ENCODE measurements at places on chromosomes 2 and 18.

GRCh38 chr2:164060031-164060430 is 324.2 kb upstream of the FIGN start:
- no peak for DNase-seq

GRCh38 chr2:64398516-64399129 is 55.3 kb upstream of the LGALSL start:
- DNase-seq: no peak

DNA sequence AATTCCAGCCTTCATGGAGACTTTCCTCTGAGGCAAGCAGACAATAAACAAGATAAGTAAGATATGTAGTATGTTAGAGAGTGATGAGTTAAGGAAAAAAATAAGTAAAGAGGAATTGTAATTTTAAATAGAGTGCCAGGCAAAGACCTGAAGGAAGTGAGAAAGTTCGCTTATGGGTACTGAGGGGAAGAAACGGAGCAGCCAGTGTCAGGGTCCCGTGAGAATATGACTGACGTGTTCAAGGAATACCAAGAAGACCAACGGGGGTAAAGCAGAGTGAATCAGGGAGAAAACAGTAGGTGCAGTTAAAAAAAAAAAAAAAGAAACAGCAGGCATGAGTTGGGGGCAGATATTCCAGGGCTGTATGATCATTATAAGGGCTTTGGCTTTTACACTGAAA is 45.1 kb downstream of the ARHGEF33 start:
- DNase-seq: no peak

DNA sequence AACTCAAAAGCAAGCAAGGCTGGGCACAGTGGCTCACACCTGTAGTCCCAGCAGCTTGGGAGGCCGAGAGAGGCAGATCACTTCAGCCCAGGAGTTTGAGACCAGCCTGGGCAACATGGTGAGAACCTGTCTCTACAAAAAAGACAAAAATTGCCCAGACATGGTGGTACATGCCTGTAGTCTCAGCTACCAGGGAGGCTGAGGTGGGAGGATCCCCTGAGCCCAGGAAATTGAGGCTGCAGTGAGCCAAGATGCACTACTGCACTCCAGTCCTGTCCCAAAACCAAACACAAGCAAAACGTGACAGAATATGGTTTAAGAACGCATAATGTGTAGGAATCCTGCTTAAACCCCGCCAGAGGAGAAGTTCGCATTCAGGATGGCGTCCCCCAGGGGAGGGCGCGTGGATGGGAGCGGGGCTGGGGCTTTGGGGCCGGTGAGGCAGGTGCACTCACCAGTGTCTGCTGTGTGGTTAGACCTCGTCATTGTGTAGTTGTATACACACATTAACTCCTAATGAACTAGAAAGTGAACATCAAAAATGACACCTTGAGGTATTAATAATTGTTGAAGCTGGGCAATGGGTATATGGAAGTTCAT is 5.4 kb downstream of the COLEC11 start:
- DNase-seq: no peak

DNA sequence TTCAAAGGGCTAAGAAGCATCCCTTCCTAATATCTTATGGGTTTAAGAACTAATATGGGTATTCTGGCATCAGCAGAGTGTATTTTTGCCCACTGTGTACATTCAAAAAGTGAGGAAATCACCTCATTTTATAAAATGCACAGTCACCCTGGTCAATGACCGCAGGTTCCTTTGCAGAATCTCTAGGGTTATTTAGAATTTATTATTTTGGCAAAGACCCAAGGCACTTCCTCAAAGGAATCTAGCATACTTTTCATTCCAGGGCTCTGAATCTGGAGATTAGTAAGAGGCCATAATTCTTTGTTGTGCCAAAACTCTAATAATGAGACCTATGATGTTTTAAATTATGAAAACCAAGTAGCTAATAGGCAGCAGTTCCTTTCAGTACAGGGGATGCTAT is 27.2 kb upstream of the CDH2 start:
- DNase-seq: no peak

- DNase-seq: no peak
These were observed 18.8 kb upstream of the SERPINB5 start for GRCh38 chr18:63457977-63458376.

- no peak for DNase-seq
These were observed 530.3 kb upstream of the MEX3C start for GRCh38 chr18:51727780-51728179.

- no peak for DNase-seq
These were observed 70.8 kb upstream of the FSHR start for GRCh38 chr2:49225126-49225525.

GRCh38 chr2:40304340-40304739 is 147.6 kb downstream of the SLC8A1 start:
- no peak for DNase-seq

- DNase-seq: no peak
These were observed 81.5 kb upstream of the RMDN2 start for GRCh38 chr2:37843556-37843955.

GRCh38 chr18:75076286-75076685 is 132.7 kb downstream of the PTGR3 start:
- no peak for DNase-seq

DNA sequence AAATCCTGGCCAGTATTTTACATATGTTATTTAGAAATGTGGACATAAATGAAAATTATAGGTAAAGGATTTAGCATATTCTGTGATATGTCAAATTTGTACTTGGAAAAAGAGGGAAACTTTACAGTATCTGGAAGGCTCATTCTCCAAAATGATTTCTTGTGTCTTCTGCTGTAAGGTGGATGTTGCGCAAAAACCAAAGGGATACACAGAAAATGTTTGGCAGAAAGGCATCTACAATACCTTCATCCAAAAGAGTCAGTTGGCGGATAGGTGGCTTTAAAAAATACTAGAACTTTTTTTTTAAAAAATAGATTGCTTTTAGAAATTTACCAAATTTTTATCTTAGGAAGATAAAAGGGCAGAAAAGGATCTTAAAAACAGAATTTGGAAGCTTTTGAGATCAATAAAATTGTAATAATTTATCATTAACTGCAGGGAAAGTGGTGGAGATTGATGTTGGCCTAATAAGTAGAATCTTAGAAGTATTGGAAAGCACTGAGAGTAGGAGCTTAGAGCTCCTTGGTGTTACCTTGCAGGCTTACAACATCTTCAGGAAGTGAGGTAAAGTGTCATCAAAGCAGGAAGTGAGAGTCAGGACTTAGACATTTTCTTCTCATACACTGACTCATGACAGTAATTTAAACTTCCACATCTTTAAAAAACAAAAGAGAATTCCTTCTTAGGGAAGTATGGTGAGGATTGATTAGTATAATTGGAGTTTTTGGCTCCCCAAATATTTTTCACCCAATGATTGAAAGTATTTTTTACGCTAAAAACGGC is 2.1 kb downstream of the NABP1 start:
- DNase-seq: no peak
